ENCODE measurements at places on chromosomes 13 and 19.

GRCh38 chr19:50829801-50830200 lies 3.6 kb downstream of the KLK15 start:
- no peak for DNase-seq

DNA sequence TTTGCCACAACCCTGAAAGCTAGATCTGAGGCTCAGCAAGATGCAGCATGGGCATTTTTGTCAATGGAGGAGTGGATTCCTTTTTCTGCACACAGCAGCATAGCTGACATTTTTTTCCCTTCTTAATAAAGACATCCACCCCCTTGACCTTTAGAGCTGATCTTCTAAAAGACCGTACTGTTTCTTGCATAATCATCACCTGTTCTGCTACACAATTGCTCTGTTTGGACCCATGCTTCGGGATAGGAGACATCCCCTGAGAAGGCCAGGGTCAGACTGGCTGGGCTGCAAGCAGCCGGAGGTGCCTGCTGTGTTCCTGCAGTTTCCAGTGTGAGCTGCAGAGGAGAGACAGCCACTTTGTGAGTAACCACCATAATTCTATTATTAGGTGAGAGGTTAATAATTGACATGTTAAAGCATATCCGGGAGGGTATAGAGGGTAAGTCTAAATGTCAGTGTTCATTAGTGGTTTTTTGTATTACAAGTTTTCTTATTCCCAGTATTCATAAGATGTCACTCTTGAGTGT lies 108.5 kb upstream of the C1QTNF9B start:
- no peak for DNase-seq

DNA sequence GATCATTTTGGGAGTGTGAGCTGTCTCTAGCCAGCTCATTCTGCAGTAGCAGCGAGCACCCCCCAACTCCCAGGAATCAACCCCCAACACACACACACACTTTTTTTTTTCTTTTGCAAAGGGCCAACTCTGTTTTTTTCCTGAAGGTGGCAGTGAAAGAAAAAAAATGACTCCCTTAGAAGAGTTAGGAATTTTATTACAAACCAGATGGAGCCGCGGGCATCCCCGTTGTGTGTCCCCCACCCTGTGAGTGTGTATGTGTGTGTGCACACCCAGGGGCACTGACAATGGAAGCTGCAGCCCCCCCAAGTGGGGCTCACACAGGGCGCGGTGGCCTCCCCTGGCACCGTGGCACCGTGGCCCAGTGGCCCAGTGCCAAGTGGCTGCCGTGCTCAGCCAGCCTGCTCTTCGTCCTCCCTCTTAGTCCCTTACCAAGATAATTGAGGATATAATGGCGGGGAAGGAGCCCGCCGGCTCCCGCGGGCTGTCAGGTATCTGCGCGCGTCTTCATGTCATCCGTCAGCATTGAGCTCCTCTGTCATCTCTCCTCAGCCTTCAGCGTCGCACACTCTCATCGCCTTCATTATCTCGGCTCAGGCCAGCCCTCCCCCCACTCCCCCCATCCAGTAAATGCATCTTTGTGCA lies 314.1 kb downstream of the ZNF536 start:
- no peak for DNase-seq

GRCh38 chr19:3578390-3578789 lies 5.6 kb downstream of the HMG20B start:
- no peak for DNase-seq

DNA sequence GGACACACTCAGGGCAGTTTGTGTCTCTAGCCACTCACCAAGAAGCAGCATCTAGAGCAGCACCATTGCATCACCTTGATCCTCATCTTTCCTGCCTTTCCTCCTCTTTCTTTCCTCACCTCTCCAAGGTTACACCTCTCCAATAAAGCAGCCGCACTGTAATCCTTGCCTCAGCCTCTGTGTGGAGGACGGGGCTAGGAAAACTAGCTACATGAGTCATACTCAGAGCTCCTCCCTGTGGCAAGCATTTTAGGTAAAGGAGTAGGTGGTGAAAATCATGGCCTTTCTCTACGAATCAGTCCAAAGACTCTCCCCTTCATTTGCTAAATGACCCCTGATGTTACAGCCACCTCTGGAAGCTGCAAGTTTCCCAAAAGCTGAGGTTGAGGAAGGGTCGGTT lies 108.9 kb downstream of the DNAJC15 start:
- DNase-seq = no peak

DNA sequence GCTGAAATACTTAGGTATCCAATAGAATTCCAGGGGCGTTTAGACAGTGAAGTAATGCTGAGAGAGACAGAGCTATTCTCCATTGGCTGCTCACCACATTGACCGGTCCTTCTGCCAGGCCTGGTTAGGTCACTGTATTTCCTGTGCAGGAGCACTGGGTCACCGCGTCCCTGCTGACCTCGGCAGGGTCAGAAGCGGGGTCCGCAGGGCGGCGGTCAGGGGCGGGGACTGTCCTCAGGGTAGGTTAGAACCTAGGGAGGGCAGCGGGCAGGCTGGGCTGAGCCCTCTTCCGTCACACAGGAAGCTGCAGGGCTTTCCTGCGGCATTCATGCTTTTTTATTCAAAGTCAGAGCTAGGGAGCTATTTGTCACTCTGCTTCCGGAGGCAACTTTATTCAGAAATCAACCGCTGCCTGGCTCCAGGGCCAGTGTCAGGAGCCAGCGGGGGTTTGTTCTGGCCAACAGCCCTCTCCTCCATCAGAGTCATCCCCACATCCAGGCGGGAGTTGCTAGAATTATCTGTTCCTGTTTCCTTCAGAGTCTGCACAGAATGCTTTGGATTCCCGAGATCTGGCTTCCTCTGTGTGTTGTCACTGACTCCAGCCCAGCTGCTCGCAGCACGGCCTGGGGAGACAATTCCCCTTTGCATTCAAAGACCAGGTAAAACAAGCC lies 81.2 kb upstream of the WASF3 start:
- no peak for DNase-seq

- no peak for DNase-seq
Observed at GRCh38 chr13:92941167-92941566, 285.4 kb upstream of the GPC6 start.
